Brain (organoid and tissue), 16 donors: ENCODE measurements at places on chromosomes 12 and 14.
A peak's percentile ranks its signal among the peaks of the same experiment; 100 is the strongest.

DNA sequence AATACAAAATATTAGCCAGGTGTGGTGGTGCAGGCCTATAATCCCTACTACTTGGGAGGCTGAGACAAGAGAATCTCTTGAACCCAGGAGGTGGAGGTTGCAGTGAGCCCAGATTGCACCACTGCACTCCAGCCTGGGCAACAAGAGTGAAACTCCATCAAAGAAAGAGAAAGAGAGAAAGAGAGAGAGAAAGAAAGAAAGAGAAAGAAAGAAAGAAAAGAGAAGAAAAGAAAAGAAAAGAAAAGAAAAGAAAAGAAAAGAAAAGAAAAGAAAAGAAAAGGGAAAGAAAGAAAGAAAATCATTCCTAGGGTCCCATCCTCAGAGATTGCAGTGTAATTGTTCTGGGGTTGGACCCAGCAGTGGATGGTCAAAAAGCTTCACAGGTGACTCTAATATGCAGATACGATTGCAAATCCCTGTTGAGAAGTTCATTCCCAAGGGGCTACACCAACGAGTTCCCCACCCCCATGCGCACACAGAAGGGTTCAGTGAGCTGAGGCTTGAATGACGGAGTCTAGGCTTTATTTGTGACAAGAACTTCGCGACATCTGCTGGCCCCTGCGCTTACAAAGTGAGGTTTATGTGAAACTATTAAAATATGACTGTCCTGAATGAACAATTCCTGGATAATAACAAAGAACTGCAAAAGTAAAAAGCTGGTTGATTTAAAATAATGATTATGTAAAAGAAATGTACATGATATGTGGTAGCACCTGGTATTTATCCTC, 17.4 kb upstream of the RNASE12 start:
- no peak for DNase-seq

DNA sequence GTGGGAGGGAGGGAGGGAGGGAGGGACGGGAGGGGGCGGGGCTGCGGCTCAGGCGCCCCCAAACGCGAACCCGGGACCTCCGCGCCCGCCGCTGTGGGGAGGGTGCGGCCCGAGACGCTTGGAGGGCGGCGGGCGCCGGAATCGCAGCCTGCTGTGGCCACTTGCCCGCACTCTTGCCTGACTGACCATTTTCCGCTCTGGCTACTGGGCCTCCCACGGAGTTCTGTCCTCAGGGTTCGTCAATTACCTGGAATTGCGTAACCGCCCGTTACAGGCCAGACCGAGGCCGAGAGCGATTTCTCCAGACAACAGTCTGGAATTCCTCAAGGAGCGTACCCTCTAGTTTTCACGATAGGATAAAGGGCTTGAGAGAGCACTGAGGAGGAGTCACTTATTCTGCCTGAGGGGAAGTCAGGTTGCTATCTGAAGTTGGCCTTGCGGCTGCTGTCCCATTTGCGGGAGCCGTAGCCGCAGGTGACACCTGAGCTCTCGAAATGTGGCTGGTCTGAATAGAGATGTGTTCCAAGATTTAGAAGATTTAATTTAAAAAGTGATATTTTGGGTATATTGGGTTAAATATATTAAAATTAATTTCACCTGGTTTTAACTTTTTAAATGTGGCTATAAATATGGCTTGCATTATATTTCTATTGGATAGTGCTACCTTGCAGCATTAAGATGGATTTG, 446 bp upstream of the ZNF641 start:
- DNase-seq, result no peak

DNA sequence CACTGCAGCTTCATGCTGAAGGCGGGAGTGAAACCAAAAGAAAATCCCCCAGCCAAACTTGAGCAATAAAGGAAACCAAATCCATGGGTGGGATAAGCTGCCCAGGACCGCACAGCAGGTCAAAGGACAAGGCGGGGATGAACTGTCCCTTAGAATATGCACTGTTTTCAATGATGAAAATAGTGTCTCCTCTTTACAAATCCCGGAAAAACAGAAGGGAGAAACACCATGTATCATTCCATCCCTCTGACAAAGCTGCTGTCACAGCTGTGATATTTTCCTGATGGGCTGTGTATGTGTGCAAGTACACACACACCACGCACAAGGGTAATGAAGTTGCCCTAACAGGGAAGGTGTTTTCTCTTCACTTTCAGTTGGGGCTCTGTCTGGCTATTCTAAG, 70.3 kb downstream of the ACTN1 start:
- no peak for DNase-seq

GRCh38 chr12:52151837-52152783, 39.7 kb downstream of the KRT80 start:
- DNase-seq, result peak; percentile 58

DNA sequence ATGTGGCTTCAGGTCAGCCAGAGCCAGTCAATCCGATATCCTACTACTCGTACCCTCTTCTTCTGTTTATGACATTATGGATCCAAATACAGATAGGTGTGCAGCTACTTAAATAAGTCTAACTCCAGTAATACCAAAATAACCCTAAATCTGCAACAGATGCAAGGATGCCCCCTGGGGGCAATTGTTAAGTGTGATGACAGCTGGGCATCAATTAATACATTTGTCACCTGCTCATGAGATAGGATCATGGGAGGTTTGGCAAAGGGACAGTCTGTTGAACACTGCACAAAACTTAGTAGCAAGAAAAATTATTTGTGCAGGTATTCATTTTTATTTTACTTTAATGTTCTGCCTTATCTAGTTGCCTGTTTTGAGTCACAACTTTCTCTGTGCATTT, 83.2 kb downstream of the SLC38A6 start:
- no peak for DNase-seq

GRCh38 chr12:2356601-2357125, 303.9 kb downstream of the CACNA1C start:
- no peak for DNase-seq

DNA sequence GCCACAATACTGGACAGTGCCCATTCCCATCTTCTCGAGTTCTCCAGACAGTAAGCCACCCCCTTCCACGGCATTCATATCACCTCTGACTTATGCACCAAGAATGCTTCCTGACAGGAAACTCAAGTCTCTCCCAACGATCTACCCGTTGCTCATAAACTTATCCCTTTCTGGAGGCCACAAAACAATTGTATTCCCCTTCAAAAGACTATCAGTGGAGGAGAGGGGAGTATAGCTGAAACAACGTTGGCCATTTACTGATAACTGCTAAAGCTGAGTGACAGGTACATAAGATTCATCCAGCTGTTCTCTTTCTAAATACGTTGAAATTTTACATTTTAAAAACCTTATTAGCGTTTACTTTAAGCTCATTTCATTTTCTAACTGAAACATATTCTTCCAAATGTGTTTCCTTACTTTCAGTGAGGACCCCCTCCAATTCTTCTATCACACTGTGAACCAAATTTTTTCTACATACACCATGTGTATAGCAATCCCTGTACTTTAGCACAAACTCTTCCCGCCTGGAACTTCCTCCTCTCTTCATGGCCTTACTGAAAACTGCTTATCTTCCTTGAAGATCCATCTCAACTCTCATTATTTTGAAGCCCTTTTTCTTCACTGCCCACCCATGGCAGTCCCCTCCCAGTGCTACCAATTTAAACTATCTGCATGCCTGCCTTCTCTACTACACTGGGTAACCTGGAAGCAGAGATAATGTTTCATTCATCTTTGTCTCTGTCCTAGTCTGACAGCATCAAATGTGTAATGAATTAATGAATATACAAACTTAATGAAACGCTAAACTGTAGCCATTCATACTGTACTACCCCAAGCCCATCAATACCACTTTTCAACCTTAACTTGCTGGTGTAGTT, 28.8 kb downstream of the ATXN2 start:
- DNase-seq, result no peak
